ENCODE measurements at places on chromosomes 4 and X.

GRCh38 chr4:54526560-54526959 lies 131.2 kb upstream of the KIT start:
- DNase-seq: no peak

DNA sequence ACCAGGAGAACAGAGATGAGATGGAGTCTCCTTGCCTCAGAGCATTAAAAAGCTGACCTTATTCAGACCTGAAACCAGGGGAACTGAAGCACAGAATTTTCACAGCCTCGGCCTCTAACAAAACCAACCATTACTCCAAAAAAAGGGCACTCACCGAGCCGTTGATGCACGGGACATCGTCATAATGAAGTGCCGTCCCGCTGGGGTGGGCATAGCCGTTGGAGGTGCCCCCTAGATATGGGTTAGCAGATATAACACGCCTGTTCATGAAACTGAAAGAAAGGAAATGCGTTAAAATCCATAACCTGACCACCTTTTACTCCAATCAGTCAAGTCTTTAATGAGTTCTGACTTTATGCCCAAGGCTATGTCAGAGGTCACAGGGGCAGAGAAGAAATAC lies 153.6 kb downstream of the AFAP1 start:
- no peak for DNase-seq

GRCh38 chr4:14924812-14925344 lies 77.4 kb upstream of the CPEB2 start:
- DNase-seq: peak; percentile 17

DNA sequence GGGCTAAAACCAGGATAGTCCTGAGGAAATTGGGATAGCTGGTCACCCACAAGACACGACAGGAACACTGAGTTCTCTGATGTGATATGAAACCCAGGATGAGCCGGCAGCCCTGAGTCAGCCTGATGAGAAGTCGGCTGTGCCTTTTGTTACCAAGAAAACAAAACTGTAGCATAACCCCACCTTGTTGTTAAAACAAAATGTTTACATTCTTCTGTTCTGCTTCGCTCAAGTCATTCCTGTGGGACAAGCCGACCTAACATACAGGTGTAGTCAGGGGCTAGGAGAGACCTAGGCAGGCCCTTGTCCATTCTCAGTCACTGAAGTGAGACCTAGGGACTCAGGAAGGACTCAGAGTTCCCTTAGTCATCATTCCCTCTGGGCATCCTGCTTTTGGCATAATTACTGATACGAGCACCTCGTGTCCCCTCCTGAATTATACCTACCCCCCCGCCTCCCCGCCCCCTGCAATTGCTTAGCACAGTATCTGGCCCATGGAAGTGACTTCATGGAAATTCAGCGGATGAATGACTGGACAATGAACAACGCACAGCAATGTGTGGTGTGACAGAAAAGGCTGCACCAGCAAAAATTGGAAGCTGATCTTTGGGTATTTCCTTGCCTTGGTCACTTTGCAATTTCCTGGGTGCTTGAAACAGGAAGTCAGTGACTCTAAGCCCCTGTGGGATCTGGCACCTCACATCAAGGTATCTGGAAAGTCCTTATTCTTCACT lies 31.9 kb upstream of the TLR2 start:
- DNase-seq: peak; percentile 95

GRCh38 chr4:143262838-143263237 lies 73.8 kb upstream of the GAB1 start:
- DNase-seq: peak; percentile 12

GRCh38 chr4:53702334-53703266 lies 111.3 kb upstream of the LNX1 start:
- peak; percentile 59 for DNase-seq

DNA sequence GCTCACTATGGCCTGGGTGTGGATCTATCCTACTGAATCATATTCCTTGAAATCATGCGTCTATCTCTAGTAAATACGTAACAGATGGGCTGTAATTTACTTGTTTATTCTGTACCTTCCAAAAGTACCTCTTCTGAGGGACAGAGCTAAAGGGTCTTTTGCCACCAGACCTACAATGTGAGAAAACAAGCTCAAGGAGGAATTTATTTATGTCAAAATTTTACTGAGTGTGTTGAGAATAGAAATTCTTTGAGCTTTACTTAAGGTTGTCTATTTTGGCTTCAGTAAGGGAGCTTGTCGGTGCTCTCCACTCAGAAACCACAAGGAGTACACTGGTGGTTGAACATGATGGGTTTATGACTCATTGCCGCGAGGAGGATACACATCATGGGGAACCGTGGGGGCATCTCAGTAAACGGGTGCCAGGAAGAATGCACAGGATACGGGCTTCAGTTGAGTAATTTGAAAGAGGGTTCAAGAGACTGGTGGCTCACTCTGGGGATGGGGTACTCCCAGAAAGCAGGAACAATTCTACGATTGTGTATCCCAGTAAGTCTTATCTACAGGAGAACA lies 3.0 kb downstream of the ANK2 start:
- peak; percentile 90 for DNase-seq

DNA sequence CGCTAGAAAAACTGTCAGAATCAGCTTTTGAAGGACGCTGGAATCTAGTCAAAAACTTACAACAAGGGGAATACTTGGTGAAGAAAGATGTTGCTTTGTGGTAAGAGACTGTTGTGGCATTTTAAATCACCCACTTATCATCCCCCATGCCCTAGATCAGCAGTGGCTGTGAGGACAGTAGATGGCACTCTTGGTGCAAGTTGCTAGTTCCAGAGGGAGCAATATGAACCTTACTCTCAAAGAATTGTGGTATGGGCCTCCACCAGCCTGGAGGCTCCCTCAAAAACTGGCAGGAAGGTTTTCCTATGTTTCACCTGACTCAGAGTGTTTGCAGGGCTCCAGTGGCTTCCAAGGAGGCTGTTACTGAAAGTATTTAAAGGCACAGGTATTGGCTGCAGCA lies 37.7 kb upstream of the SLC16A2 start:
- peak; percentile 50 for DNase-seq

DNA sequence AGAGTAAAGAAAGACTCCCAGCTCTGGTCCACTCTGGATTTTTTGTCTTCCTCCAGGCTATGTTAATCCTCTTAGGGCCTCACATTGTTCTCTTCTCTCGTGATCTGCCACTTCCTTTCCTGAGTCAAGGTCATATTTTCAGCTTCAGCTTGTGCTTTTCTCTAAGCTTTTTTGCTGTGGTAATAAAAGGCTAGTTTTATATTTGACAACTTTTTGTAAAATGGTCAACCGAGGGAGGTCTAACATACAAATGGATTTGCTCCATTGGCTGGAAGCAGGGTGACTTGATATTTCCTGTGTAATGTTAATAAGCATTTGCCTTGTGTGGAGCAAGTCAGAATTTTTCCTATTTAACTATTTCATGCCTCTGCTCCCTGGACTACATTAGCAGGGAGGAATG lies 239.7 kb downstream of the RAB28 start:
- no peak for DNase-seq
